GM23338 (cell line): ENCODE measurements at places on chromosomes 5 and 9.

- DNase-seq, result peak; percentile 9
Observed at GRCh38 chr5:89353837-89354551, 471.0 kb upstream of the MEF2C start.

DNA sequence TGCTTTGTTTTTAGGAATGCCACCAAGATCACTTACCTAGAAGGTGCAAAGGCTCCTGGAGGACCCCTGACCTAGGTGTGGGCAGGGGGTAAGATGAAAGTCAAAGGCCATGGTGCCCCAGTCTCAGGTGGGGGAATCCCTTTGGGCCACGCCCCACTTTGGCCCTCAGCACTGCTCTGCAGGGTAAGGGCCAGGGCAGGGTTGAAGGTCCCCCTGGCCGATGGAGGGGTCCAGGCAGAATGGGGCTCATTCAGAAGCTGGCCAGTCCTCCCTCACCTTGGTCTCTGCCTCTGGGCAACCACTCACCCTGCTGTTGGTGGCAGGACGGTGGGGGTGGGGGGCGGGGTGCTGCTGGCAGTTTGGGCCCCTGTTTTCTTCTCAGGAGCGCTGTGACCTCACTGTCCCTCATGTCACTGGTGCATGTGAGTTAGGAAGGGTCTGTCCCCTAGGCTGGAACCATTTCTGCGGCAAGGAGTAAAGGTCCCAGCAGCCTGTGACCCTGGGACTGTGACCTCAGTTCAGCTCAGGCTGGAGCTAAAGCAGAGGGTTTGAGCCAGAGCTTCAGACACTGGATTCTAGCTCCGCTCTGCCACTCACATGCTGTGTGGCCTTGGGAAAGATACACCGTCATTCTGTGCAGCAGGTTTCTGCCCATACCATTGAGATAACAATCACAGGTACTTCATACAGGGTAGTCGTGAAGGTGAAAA is 1.9 kb upstream of the ASS1 start:
- no peak for DNase-seq

GRCh38 chr5:132358775-132359174 is 10.7 kb upstream of the SLC22A5 start:
- no peak for DNase-seq

GRCh38 chr5:138606378-138607064 is 31.3 kb upstream of the HSPA9 start:
- DNase-seq, result no peak

DNA sequence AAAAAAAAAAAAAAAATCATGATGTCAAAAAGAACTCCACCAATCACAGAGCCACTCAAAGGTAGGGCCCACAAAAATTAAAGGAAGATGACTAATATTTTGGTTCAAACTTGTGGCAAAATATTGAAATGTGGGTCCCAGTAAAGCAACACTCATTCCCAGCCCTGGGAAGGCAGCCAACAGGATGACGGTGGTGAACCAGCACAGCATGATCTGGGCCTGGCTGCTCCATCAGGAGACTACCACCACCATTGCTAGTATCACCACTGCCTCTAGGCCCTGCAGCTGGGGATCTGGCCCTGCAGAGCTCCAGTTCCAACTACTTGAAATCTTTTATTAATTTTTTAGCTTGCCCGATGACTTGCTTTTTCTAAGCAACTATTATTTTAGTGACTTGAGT is 206.8 kb upstream of the ITGA1 start:
- DNase-seq, result no peak

DNA sequence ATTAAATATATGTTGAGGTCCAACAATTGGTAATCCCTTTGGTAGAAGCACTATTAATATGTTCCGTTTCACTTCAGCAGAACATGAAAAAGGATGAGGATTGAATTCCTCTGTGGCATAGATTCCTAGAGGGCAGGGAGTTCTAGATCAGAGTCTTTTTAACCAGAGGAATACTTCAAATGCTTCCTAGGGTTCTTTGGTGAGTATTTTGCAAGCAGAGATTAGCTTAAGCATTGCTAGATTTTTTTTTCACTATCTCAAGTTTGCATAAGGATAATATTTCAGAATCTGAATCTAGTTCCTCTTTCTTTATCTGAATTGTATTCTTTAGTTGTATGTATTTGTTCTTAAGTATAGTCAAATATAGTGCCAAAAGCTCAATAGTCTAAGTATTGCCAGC is 116.6 kb upstream of the ADAMTSL1 start:
- DNase-seq, result no peak

DNA sequence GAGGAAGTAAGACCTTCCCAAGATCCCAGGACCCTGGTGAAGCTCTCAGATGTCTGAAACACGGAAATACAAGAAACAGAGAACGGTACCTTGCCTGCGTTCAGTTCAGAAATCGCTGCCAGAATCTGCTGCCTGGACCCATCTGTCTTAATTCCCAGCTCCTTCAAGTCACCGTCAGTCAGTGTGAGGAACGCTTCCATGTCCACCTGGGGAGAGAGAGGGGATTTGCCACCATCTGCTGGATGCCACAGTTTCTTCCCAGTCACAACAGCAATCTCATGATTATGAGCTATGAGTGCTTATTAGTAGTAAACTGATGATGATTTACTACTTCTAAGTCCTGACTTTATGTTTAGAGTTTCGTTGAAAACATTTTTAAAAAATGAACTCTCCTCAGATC is 36.7 kb upstream of the GABBR2 start:
- DNase-seq, result no peak

- DNase-seq, result no peak
Observed at GRCh38 chr5:59814537-59814872, 79.0 kb downstream of the PDE4D start.

GRCh38 chr5:32290922-32291321 is 21.8 kb downstream of the MTMR12 start:
- no peak for DNase-seq

DNA sequence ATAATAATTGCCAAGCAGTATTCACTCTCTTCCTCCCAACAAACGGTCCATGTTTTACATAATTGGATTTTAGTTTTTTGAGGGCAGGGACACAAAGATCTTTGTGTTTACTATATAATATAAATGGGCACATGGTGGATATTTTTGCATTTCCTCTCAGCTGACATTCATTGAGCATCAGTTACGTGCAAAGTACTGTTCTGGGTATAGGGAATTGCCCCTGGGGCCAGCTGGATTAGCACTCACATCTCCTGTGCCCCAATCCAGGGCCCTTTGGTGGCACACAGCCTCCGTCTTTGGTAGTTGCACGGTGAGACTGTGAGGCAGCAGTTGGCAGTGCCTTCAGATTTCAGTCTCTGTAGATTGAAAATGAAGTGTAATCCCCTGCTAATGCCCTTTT is 1.6 kb downstream of the TDRD7 start:
- DNase-seq, result no peak

GRCh38 chr5:68225188-68225910 is 9.8 kb downstream of the PIK3R1 start:
- DNase-seq, result no peak

GRCh38 chr9:69029535-69029934 is 6.0 kb upstream of the FXN start:
- no peak for DNase-seq

DNA sequence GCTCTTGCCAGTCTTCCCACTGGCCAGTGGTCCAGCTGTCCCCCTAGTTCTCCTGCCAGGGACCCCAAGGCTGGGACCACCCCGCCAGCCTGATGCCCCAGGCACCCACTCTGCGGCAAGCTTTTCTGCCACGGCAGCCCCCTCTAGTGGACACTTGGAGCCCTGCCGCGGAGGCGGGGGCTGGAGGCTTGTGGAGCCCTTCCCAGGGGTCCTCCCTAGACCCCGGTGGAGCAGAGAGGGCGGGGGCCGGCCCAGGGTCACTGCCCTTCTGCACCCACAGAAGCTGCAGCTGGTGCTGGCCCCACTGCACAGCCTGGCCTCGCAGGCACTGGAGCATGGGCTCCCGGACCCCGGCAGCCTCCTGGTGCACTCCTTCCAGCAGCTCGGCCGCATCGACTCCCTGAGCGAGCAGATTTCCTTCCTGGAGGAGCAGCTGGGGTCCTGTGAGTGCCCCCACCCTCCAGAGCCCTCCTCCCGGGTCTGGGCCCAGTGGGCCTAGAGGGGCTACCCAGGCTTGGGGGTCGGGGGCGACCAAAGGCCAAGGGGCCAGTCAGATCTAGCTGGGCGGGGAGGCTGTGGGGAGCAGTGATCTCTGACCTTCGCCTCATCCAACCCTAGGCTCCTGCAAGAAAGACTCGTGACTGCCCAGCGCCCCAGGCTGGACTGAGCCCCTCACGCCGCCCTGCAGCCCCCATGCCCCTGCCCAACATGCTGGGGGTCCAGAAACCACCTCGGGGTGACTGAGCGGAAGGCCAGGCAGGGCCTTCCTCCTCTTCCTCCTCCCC is 9.1 kb downstream of the EGFL7 start:
- peak; percentile 77 for DNase-seq

- no peak for DNase-seq
Observed at GRCh38 chr5:14256026-14256690, 113.0 kb downstream of the TRIO start.

DNA sequence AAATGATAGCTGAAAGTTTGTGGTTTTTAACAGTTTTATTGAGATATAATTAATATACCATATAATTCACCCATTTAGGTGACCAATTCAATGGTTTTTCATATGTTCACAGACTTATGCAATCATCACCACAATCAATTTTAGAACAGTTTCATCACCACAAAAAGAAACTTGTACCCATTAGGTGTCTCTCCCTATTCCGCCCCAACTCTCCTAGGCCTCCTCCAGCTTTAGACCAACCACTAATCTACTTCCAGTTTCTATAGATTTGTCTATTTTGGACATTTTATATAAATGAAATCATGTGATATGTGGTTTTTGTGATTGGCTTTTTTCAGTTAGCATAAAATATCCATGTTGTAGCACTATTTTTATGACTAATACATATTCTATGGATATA is 38.6 kb downstream of the YTHDC2 start:
- DNase-seq, result no peak

DNA sequence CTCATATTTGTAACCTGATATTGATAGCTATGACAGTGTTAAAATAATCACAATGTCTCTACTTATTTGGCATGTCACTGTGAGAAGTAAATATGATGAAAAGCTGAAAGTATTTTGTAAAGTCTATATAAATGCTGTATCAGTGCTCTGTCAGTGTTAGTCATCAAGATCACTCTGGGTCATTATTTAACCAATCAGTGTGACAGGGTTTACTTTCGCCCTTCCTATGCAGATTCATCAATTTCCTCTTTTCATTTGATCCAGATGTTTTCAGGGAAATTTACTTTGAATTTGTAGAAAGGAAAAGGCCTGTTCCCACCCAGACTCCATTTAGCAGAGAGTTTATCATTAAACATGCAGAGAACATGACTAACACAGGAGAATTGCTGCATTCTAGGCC is 9.9 kb upstream of the PCSK5 start:
- DNase-seq, result no peak
